ENCODE measurements at places on chromosomes 4 and X.

DNA sequence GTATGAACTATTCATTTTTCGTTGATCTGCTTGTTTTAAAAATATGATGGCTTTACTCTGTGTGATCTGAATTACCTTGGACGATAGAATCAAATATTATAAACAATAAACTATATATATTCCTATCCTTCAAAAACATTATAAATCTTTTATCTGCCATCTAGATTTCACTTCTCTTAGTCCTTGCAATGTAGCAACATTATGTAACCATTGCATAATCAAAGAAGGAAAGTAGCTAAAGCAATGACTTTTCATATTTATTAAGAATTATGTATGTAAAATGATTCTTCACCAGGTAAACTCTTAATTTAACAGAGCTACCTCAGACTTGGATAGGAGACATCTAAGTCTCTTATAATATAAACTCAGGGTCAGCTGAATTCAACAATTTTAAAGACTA lies 210.5 kb downstream of the ADAMTS3 start:
- no peak for DNase-seq

GRCh38 chr4:7429601-7430078 lies 5.1 kb downstream of the PSAPL1 start:
- DNase-seq, result no peak

GRCh38 chrX:43643201-43643600 lies 12.9 kb upstream of the MAOA start:
- DNase-seq, result no peak

DNA sequence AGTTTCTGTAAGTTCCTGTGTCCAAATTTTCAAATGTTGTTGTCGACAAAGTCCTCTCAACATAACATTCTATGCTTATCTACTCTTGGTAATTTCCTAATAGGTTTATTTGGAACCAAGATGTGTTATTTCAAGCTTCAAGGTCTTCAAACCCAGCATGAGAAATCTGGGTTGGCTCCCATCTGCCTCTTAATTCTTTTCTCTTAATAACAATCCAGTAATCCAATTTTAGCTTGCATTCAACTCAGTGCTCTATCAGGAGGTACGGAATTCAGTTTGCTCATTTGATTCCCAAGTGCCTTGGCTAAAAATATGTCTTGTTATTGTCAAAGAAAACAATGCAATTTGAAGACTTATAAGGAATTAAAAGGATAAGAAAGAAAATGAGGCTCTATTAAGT lies 235.5 kb upstream of the MID1 start:
- no peak for DNase-seq

GRCh38 chr4:146183209-146183608 lies 7.7 kb downstream of the LSM6 start:
- no peak for DNase-seq
